Parietal lobe (tissue), 2 donors: ENCODE measurements at places on chromosomes 3 and 15. TPM values are rescaled to one million over a fixed set of nuclear protein-coding genes. Genes with fewer than 3 reads are reported as not detected.

CDC25A gene
- total RNA-seq: 6.9 TPM

CNTN3 gene
- total RNA-seq: 37.9 TPM

NOX5 gene
- total RNA-seq: 0.63 TPM

FANCD2OS gene
- total RNA-seq: not detected

LIPC gene
- total RNA-seq: not detected

CCDC54 gene
- 1.6 TPM for total RNA-seq

IGSF10 gene
- total RNA-seq: 1.9 TPM

C2CD4A gene
- total RNA-seq: not detected

DUOXA2 gene
- not detected for total RNA-seq

LOXL1 gene
- total RNA-seq: 3.4 TPM

ENTPD3 gene
- total RNA-seq: 1.9 TPM

FBXO45 gene
- total RNA-seq: 37.2 TPM

STXBP5L gene
- total RNA-seq: 27.2 TPM

CASR gene
- 0.31 TPM for total RNA-seq

LHFPL4 gene
- 47.6 TPM for total RNA-seq

ROPN1 gene
- not detected for total RNA-seq

SI gene
- total RNA-seq: not detected

RASSF1 gene
- 14.1 TPM for total RNA-seq

DNAJA4 gene
- total RNA-seq: 50.1 TPM

GUCA1C gene
- total RNA-seq: not detected

TKT gene
- 120 TPM for total RNA-seq

PPM1L gene
- 106 TPM for total RNA-seq

ZBBX gene
- 6.9 TPM for total RNA-seq

SLC28A1 gene
- not detected for total RNA-seq

GOLGA6L4 gene
- 9.4 TPM for total RNA-seq

LCTL gene
- not detected for total RNA-seq

LRRC3B gene
- total RNA-seq: 69.5 TPM

DNASE1L3 gene
- total RNA-seq: not detected

ITIH1 gene
- total RNA-seq: not detected

TMEM207 gene
- not detected for total RNA-seq

CCK gene
- 7.8 TPM for total RNA-seq

TRH gene
- total RNA-seq: 1.6 TPM

AADACL2 gene
- total RNA-seq: not detected

SPRED1 gene
- 67.3 TPM for total RNA-seq

ACTC1 gene
- under 0.01 TPM for total RNA-seq

BFSP2 gene
- 2.5 TPM for total RNA-seq

ITGA11 gene
- total RNA-seq: 0.94 TPM

ANKRD63 gene
- total RNA-seq: 0.94 TPM

KIF15 gene
- total RNA-seq: 11.0 TPM

FSIP1 gene
- total RNA-seq: 13.8 TPM

CADM2 gene
- 120 TPM for total RNA-seq

DLL4 gene
- total RNA-seq: 6.3 TPM

ADGRG7 gene
- not detected for total RNA-seq

CCR3 gene
- total RNA-seq: not detected

SKOR1 gene
- 0.63 TPM for total RNA-seq

LYZL4 gene
- total RNA-seq: not detected

TOMM70 gene
- total RNA-seq: 104 TPM

KY gene
- 0.94 TPM for total RNA-seq

CCDC9B gene
- total RNA-seq: 4.4 TPM

GOLGA6A gene
- total RNA-seq: not detected

CYP11A1 gene
- not detected for total RNA-seq

XCR1 gene
- total RNA-seq: not detected

CCR9 gene
- not detected for total RNA-seq

SCN11A gene
- total RNA-seq: 0.63 TPM

CHST2 gene
- 34.1 TPM for total RNA-seq
